ENCODE measurements at places on chromosomes 6 and 20. TPM values are rescaled to one million over a fixed set of nuclear protein-coding genes. Genes with fewer than 3 reads are reported as not detected.

Gene CCDC170
- under 0.01 TPM for total RNA-seq

Gene LZTS3
- total RNA-seq, result 6.6 TPM

Gene HUS1B
- total RNA-seq, result not detected

Gene PRICKLE4
- not detected for total RNA-seq

Gene ZSCAN9
- 1.8 TPM for total RNA-seq

Gene C20orf141
- not detected for total RNA-seq

Gene BLCAP
- 44.4 TPM for total RNA-seq

Gene SLCO4A1
- 0.54 TPM for total RNA-seq

Gene TMEM200A
- total RNA-seq, result 2.8 TPM

Gene LPA
- total RNA-seq, result not detected

Gene HDGFL1
- not detected for total RNA-seq

Gene MLN
- not detected for total RNA-seq

Gene CCN6
- 0.16 TPM for total RNA-seq

Gene SLC17A3
- not detected for total RNA-seq

Gene CLVS2
- total RNA-seq, result not detected

Gene BNIP5
- total RNA-seq, result not detected

Gene TMEM14A
- total RNA-seq, result 25.1 TPM

Gene OSER1
- 32.9 TPM for total RNA-seq

Gene OOEP
- not detected for total RNA-seq

Gene CABLES2
- total RNA-seq, result 2.6 TPM

Gene CDSN
- total RNA-seq, result not detected

Gene SDCBP2
- total RNA-seq, result 4.1 TPM

Gene TBXT
- total RNA-seq, result not detected

Gene ANKRD66
- not detected for total RNA-seq

Gene SMLR1
- total RNA-seq, result not detected

Gene ELOVL2
- total RNA-seq, result 7.0 TPM

Gene SAMD3
- total RNA-seq, result not detected

Gene DNAH8
- not detected for total RNA-seq

Gene SIRPB2
- total RNA-seq, result not detected

Gene CENPW
- total RNA-seq, result 0.72 TPM

Gene TP53RK
- 17.7 TPM for total RNA-seq

Gene CDH26
- total RNA-seq, result 0.32 TPM

Gene ZSCAN31
- total RNA-seq, result 10.5 TPM

Gene HMGA1
- 100 TPM for total RNA-seq

Gene FAM184A
- total RNA-seq, result not detected

Gene TRDN
- not detected for total RNA-seq

Gene CCM2L
- total RNA-seq, result 0.65 TPM
